Psoas muscle (tissue), 8 donors: ENCODE measurements at places on chromosomes 5 and 9. TPM values are rescaled to one million over a fixed set of nuclear protein-coding genes. Genes with fewer than 3 reads are reported as not detected.

Gene OR1L1
- total RNA-seq, result not detected

DNA sequence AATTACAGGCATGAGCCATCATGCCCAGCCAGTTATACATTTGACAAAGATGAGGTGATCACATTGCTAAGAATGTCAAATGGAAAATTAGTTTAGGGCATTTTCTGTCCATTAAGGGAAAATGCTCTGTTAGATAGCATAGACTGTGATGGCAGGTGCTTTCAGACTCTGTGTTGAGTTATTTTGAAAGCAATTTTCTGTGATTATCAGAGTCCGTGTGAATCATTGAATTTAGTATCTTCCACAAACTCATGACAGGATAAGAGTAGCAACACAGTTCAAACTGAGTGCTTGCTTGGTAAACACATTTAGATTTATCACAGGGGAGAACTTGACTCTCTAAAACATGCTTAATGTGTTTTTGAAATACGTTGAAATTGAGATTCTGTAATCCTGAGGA lies 69.0 kb downstream of the GAPVD1 start:
- no peak for DNase-seq

DNA sequence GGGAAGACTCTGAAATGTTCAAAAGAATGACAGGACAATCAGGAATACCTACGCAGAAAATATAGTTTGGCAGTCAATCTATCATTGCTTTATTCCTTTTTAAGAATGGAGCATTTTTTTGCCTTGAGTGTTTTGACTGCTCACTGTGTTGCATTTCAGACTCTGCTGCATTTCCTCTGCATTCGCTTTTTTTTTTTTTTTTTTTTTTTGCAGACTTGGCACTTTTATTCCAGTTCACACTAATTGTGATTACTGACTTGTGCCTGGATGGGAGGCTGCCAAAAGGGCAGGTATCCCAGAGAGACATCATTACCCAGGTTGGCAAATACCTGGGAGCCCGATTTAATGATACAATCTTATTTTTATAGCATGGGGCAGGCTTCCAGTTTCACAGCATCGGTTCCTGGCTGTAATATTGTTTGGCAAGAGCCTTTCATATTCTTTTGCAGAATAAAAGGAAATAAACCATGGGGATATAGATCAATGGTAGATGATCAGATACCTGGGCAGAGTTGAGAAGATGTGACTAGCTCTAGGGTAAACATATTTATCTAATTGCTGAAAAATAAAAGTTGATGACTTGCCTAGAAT lies 1132.6 kb downstream of the MAT2B start:
- DNase-seq, result no peak

DNA sequence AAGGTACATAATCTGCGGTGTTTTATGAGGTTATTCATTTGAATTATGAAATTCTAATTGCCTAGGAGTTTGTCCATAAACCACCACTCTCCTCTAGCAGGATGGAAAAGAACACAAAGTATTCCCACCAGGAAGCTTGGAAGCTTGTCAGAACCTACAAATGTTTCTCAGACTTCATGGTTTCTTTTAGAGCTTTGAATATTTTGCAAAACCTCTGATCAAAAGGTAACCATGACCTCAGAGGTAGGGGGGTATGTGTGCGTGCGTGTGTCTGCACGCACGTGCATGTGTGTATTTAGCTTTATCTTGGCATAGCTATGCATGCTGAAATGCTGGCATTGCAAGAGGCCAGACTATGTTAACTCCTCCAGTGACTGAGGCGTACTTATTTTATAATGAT lies 847.0 kb downstream of the TLE1 start:
- no peak for DNase-seq

- DNase-seq, result no peak
Observed at GRCh38 chr5:54090495-54091120, 219.8 kb downstream of the ARL15 start.

DNA sequence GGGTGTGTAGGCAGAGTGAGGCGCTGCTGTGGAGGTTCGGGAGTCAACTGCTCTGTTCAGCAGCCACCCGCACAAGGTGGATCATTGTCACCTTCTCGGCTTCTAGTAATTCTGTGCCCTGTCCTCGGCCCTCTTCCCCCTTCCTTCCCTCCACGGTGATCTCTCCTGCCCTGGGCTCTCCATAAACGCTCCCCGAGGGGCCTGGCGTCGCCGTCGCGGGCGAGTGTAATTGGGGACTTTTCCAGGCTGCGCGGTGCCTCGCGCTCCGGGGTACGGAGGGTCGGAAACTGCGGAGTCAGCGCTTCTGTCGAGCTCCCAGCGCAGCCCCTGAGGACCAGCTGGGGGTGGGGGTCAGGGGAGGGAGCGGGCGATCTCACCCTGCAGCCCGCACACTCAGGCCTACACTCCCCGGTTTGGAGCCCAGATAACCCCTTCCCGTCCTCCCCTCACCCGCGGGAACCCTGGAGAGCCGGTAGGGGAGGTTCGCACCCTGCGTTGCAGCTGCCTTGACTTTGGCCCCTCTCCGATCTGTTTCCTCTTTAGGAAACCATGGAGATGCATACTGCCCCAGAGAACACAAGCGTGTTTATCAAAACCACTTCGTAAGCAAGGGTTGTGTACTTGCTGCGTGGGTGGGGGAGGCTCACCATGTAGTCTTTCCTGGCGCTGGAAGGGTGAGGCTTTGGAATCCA lies 188.3 kb upstream of the ZNF618 start:
- no peak for DNase-seq

Gene PCDHA12
- total RNA-seq, result not detected

Gene FCHO2
- total RNA-seq, result 16.6 TPM

GRCh38 chr9:8715788-8716187 lies 916.2 kb upstream of the DMAC1 start:
- DNase-seq, result no peak

DNA sequence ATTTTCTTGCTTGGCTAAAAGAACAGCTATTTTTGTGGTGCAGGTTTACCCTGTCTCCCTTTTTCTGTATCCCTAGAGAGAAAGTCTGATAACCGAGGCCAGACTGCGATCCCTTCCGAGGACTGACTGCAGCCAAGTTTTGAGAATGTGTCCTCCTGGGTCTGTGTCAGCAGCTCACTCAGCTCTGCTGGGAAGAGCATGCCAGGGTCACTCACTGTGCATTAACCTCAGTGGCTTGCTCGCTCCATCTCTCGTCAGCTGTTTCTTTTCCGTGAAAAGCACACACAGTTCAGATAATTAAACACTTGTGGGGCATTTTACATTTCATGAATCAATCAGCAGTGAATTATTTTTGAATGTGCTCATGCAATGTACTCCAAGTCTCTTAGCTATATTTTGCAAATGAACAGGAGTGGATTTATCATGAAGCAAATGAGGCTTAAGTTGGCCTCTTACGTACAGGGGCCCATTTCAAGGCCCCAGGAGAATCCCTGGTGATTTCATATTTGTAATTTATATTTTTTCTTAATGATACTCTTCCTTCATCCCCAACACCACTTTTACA lies 252.1 kb downstream of the SMARCA2 start:
- no peak for DNase-seq

Gene LCN2
- 1.4 TPM for total RNA-seq

Gene GPR150
- not detected for total RNA-seq

DNA sequence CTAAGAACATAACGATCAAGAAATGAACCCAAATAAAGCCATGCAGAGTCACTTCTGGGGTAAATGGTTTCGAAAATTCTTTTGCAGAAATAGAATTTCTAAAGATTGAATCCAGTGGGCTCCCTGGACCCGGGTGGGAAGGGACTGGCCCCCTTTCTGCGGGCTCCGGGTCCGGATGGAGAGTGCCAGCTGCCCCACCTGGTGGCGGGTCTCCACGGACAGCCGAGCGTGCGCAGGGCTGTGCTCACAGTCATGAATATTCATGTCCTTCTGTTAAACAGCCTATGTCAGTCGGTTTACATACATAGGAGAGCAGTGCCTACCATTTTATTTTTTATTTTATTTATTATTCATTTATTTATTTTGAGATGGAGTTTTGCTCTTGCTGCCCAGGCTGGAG lies 4.7 kb upstream of the PPP1R26 start:
- DNase-seq, result no peak

Gene WDR38
- total RNA-seq, result not detected

- DNase-seq, result no peak
Observed at GRCh38 chr5:107512029-107512428, 158.7 kb downstream of the EFNA5 start.
